ENCODE measurements at places on chromosomes 6 and 20.

DNA sequence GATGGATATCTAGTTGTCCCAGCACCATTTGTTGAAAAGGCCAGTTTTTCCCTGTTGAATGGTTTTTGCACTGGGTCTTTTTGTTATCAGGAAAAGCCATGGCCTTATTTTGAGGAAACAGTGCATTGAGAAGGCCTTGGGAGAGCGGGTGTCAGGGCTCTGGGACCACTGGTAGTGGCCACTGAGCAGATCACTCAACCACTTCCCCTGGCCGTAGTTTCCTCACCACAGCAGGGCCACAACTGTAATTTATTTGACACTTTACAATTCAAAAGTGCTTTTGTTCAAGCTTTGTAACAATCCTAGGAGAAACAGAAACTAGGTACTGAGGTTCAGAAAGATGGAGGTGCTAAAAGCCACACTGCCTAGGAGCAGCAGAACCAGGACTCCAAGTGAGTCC lies 281.8 kb downstream of the GMDS start:
- DNase-seq = no peak

GRCh38 chr6:106967936-106968555 lies 6.5 kb downstream of the CD24 start:
- DNase-seq = no peak

DNA sequence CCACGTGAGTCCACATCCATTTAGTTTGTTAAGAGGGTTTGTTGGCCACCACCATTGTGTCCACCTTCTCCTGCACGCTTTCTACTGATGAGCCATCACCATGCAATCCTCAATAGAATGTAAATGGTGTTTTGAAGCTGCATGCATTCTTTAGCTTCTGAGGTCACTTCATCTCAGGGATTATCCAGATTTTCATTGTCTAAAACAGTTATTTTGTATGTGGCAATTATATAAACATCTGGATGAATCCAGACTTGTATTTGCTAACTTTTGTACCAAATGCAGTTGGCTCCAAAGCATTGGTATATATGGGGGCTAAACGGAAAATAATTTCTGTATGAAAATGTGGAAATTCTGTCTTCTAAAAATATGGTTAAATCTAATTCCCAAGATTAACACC lies 231.2 kb upstream of the ARID1B start:
- no peak for DNase-seq

DNA sequence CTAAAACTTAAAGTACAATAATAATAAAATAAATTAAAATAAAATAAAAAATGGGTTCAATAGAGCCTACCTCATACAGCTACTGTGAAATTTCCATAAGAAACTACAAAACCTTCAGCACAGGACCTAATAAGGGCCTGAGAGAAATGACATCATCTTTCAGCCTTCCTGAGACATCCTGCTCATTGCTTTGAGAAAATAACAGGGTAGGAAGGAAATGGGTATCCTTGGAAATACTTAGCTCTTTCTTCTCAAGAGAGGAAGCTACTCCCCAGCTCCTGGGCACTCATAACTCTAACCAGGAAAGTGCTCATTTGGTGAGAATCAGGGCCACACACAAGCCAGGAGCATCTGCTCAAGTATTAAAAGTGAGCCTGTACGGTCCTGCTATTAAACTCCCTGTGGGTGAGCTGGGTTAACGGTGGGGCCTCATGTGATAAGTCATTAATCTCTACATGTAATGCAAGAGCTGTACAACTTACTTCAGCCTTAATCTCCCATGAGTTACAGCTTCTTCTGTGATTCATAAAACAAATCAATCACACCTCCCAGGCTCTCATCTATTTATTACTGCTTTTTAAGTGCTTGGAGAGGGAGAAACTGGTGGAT lies 141.4 kb downstream of the MAFB start:
- DNase-seq = no peak
